Caki2 (cell line): ENCODE measurements at places on chromosomes 6 and 20.
A peak's percentile ranks its signal among the peaks of the same experiment; 100 is the strongest.

DNA sequence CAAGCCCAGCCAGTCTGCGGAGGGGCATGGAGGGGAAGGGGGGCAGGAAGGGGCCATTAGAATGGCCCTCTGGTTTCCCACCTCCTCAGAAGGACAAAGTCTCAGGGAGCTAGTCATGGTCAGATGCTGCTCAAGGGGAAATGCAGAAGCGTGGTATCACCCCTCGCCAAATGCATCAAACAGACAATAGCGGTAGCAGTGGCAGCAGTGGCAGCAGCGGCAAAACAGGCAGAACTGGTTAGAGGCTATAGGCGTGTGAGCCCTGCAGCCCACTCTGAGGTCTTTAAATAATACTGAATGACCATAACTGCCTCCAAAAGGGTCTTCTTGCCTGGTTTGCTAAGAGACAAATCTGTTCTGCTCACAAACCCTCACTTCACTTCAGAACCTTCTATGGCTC is 186.7 kb downstream of the TFAP2C start:
- DNase-seq: no peak

DNA sequence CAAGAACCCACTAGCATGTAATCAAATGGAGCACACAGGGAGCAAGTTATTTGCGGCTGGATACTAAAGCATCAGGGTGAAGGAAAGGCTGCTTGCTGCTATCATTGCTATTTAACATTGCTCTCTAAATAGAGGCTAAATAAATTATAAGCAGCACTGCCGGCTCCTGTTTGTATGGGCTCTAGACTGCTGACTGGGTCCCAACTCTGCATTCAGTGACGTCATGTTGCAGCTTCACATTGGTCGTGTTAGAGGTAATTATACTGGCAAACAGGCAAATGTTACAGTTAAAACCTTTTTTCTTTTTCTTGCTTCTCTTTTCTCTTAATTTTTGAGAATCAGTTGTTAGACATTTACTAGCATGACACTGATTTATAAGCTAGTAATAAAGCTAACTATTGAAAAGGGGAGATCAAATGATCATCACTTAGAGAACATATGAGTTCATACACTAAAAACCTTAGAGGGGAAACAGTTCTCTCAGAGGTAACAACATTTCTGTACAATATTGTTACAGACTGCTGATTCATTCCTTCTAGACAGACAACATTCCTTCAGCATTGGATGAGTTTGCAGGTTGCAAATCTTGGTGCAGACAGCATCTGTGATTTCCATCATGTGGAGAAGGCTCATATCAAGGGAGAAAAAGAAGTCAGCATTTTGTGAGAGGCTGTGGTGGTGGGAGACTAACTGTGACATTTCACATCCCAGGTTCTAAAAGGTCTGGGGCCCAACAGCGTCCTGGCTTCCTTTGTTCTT is 15.9 kb downstream of the RFPL4B start:
- DNase-seq: no peak

- peak; percentile 86 for DNase-seq
Observed at GRCh38 chr6:21949211-21949801, 347.5 kb downstream of the PRL start.

GRCh38 chr6:46903175-46903574 is 18.6 kb downstream of the ADGRF5 start:
- DNase-seq: no peak

DNA sequence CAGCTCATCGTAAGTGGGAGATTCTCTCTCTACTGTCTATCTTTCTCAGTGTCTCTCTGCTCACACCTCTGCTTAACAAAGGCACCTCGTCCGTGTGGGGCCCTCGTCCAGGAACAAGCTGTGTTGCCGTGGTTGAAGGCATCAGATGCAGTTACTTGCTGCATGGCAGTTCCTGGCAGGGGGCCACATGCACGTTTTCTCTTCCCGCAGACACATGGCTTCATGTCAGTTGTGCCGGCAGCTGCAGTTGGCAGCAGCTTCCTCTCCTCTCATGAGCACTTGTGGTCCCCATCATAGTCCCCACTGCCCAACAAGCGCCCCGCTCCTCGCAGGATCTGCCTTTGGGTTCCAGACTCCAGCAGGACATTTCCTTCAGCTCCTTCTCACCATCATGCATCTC is 7.1 kb upstream of the AFDN start:
- DNase-seq: no peak

- no peak for DNase-seq
Observed at GRCh38 chr6:132115714-132116366, 164.7 kb upstream of the CCN2 start.

DNA sequence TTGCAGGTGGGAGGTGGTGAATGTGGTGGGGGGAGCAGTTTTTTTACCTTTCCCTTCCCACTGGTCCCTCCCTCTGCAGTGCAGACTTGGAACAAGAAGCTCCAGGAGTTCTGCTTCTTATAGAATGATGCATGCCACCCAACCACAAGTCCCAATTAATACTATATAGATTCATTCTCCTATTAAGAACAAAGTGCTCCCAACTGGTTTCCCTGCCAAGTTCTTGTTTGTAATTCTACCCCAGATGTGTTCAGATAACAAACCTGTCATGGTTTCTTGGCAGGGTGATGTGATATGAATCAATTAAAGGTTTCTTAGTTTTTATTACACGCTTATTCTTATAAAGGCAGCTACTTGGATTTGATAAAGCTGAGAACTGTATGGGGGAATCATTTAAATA is 23.9 kb downstream of the HDDC2 start:
- DNase-seq: no peak

DNA sequence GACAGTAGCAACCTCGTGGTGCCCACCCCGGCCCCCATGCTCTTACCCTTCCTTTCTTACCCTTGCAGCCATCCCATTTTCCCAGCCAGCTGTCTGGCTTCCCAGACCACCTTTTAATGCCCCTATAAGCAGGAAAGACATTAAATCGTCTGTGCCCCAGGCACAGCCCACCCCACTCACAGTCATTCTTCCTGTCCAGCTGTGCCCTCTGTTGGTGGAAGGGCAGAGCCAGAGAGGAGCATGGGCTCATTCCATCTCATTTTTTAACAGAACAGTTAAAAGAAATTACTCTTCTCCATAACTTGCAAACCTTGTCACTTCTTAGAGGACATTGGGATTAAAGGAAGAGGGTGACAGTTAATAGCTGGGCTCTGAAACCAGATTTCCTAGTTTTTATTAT is 240.5 kb downstream of the NRN1 start:
- no peak for DNase-seq

GRCh38 chr6:157761331-157761921 is 61.6 kb upstream of the SNX9 start:
- no peak for DNase-seq

DNA sequence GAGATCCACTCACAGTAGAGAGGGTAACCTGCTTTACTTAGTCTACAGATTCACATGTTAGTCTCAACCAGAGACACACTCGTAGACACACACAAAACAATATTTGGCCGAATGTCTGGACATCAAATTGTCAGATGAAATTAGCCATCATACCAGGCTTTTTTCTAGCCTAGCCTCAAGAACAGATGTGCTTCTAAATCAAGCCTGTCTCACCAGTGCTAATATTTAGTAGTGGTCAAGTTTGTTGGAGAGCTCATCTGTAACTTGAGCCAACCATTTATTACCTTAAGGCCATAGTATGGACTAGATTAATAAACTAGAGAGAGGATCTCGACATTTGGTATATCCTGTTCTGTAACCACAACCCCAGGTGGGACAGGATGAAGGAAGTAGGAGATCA is 1118.8 kb upstream of the MAP3K7 start:
- DNase-seq: no peak

DNA sequence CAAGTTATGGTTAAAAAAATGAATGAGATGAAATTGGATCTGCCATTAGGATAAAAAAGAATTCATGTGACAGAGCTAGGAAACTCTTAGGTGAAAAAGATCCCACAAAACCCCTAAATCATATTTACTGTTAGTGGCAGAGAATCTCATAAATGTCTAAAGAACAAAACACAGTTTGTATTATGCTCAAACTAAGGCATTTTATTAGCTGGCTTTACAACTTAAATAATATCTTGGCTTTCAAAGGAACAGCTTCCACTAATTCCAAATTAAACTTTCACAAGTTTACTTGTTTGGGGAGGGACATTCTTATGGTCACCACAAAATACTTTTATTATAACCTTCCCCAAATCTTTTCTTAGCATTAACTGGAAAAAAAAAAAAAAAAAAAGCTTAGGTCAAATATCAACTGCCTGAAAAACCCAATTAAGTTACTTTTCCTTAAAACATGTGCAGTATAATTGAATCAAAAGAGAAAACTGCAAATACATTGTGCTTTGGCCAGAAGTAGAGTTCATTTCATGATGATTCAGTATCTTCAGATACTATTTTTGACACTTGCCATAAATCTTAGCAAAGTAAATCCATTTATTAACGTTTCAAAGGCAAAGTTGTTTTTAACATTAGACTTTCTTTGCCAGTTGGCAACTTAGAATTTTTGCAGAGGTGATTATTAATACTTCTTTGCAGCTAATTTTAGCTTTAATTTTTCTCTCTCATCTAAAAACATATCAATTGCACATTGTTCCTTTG is 14.7 kb upstream of the ALDH8A1 start:
- no peak for DNase-seq

GRCh38 chr6:160973311-160974250 is 18.0 kb upstream of the MAP3K4 start:
- no peak for DNase-seq

DNA sequence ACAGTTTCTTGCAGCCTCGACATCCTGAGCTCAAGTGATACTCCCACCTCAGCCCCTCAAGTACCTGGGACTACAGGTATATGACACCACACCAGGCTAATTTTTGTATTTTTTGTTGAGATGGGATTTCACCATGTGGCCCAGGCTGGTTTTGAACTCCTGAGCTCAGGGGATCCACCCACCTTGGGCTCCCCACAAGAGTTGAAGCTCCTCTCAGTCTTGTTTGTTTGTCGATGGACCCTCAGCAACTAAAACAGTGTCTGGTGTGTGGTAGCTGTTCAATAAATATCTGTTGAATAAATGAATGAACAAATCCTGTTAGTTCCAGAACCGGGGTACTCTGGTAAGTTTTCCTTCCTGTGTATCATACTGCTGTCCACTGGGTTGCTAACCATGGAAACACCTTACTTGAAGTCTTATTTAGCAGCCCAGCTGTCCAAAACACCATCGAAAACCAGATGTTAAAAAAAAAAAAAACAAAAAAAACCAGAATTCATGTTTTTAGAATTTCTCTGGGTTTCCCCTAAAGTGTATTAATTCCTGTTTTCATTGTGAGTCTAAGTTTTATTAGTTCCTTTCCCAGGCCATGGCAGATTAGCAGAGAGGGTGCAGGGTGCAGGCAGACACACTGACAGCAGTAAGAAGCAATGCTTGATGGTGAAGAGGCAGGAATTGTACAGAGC is 7.8 kb upstream of the EZR start:
- DNase-seq: no peak

GRCh38 chr6:22152841-22153240 is 144.0 kb downstream of the PRL start:
- DNase-seq: no peak

- no peak for DNase-seq
Observed at GRCh38 chr20:59829054-59829785, 104.2 kb downstream of the SYCP2 start.

GRCh38 chr6:157569543-157569942 is 188.6 kb downstream of the ZDHHC14 start:
- DNase-seq: no peak

GRCh38 chr6:63716169-63716568 is 80.6 kb downstream of the PHF3 start:
- no peak for DNase-seq

DNA sequence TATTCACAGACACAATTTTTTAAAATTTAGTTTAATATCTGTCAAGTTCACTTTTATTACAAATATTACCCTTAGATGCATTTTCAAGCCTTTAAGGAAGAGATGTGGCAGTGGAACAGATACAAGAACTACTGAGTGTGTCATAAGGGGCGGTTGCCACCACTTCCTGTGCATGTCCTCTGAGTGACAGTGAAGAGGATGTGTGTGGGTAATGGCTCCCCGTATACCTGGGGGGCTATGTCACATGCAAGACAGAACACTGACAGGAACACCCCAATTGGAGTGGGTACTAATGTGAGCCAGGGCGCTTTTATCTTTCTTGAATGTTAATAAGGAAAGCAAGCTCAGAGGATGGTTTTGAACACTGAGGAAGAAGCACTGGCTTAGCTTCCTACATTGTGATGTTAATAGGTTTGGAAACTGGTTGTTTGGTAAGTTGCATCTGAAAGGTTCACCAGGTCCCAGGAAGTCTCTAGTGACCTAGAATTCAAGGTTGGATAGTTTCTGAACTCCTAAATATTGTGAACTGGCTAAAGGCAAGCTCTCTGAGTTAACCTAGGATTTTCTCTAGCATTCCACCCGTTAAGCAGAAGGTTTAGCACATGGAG is 83.4 kb upstream of the ASF1A start:
- DNase-seq: no peak
